ENCODE measurements at places on chromosomes 7 and 10.

- no peak for DNase-seq
These were observed 93.4 kb downstream of the SPAG6 start for GRCh38 chr10:22438711-22439110.

DNA sequence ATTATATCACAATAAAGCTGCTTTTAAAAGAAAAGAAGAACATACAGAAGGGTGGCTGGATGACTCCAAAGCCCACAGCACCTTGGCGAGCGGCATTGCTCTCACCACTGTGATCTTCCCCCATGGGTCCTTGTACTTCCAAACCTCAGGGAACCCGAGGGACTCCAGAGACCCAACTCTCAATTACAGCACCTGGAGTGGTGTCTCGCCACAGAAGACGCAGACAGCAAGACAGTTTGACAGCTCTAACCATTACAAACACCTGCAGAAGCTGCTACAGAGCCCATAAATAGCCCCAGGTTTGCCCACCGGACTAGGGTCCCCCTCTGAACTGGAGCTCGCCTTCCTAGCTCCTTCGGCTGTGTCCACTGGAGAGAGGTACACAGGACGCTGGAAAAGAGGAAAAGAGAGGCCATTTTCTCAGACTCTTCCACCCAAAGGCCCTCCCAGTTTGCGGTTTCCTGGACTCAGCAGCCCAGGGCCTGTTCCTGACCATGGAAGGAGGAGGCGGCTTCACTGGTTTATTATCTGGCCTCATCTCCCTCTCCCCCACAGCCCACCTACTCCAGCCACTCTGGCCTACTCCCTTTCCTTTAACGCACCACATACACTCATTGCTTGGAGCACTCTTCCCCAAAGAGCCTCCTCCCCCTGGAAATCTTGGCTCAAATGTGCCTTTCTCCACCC is 1.9 kb downstream of the PIK3AP1 start:
- DNase-seq, result no peak

- no peak for DNase-seq
These were observed 5.4 kb downstream of the TSPAN13 start for GRCh38 chr7:16758631-16759611.

GRCh38 chr7:374706-375311 is 84.8 kb downstream of the FOXL3 start:
- no peak for DNase-seq

DNA sequence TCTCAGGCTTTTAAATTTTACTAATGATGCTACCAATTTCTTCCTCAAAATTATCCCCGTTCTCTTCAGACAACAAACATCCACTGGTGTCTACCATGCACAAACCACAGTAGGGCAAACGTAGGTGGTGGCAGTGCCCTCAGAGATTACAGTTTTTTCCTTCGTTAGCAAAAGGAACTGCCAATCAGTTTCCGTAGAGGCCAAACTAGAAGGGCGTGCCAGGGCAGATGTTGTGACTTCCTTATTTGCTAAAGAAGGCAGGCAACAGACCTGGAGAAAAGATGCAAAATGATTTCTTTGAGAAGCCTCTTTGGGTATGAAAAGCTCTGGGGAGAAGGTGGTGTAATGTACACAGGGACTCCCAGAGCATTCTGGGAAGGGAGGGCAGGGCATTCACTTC is 7.6 kb upstream of the FAM180A start:
- no peak for DNase-seq

GRCh38 chr7:84104826-84105225 is 89.8 kb downstream of the SEMA3A start:
- DNase-seq, result no peak

DNA sequence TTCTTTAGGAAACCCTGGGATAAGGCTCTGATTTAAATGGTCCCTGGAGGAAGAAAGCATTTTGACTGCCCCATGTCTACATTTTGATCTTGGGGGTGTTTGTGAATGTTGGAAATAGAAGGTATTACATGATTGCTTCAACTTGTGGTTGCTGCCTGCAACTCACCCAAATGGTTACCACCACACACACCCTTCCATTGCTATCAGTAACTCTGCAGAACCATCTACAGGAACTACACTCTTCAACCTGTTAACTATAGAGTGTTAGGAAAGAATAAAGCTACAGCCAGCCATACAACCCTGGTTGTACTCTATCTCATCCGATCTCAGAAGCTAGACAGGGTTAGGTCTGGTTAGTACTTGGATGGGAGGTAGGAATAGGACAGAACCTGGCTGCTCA is 71.2 kb downstream of the APBB1IP start:
- no peak for DNase-seq

DNA sequence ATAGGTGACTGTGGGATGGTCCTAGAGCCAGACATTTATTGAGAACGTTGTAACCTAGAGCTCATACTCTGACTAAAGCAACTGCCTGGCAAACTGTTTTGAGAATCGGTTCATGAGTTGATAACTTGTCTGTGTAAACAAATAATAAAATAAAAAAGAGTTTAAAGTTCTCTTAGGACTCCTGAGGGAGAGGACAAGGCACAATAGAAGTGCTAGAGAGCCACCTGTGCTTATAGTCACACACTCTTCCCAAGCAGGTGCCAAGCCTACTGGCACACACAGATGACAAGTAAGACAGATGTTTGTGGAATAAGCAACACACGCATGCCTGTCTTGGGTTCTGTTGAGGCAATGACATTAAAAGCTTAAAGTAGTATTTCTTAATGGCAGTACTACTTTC is 7.9 kb downstream of the EDRF1 start:
- DNase-seq, result no peak

DNA sequence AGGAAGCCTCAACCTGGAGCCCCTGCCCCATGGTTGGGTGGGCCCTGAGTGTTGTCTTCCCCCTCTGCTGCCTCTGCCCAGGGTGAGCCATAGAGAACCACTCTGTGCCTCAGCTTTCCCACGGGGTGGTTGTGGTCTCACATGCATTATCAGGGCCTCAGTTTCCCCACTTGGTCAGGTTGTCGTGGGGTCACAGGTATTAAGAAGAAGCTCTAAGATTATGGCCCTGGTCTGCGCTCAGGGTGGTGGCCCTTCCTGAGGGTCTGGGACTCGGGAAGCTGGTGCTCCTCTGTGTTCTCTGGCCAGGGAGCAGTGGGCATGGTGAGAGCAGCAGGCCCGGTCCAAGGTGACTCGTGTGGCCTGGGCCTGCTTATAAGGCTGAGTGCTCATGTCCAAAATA is 17.8 kb downstream of the LRRC27 start:
- no peak for DNase-seq

GRCh38 chr7:68269405-68269804 is 1272.8 kb downstream of the TYW1 start:
- no peak for DNase-seq

DNA sequence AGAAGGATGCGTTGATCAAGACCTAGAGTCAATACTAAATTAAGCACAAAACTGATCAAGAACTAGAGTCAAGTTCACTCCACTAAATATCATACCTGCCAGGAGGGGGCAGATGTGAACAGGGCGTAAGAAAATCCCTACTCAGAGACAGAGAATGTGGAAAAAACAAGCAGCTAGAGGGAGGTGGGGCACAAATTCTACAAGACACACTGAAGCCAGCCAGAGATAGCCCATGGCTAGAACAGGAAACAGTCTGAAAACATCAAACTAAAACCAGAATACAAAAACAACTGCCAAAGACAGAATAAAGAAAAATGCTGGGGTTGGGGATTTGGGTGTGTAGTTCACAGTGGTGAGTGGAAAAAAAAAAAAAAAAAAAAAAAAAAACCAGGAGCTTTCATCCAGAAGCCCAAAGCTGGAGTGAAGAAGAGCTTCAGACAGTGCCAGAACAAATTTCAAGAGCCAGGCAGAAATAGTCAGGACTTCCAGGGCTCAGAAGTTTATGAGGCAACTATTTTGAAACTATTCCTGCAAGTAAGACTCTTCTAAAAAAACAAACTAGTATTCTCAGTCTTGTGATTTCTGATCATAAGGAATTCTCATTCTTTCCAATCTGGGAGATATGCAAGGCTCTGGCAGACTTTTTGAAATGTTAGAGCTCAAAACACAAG is 118.3 kb downstream of the CCDC71L start:
- DNase-seq, result no peak

DNA sequence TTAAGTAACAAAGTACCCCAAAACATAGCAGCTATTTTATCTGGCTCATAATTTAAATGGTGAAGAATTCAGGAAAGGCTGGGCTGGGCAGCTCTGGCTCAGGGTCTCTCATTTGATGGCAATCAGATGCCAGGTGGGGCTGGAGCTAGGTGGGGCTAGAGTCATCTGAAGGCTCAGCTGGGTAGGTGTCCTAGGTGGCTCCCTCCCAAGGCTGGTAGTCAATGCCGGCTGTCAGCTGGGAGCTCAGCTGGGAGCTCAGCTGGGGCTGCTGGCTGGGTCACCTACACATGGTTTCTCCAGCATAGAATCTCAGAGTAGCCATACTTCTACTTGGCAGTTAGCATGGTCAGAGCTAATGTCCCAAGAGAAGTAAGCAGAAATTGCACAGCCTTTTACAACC is 34.1 kb downstream of the OSBPL3 start:
- DNase-seq, result no peak

GRCh38 chr7:73905360-73905759 is 44.4 kb downstream of the TMEM270 start:
- no peak for DNase-seq

DNA sequence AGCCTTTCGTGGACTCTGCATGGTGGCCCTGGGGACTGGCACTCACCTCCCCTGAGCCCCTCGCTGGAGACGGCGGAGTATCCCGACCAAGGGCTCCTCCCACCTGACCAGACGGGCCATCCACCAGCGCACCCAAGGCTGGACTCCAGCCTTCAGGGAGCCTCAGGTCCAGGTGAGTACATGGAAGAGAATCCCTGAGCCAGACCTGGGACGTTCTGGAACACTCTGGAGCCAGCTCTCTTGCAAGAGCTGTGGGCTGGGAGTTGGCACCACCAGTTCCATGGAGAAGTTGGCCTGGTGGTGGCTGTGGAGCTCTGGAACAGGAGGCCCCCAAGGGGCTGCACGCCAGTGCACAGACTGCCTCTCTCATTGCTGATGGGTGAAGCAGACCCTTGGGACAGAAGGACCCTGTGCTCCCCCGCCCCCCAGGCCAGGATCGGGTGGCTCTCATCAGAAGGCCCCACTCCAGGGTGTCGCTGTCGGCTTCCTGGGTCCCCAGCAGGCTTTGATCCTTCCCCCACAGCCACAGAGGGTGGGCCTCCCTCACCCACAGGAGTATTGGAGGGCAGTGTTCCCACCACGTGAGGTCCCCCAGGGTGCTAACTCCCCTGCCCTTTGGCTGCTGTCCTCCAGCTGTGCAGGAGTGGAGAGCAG is 189.9 kb downstream of the EBF3 start:
- DNase-seq, result no peak

DNA sequence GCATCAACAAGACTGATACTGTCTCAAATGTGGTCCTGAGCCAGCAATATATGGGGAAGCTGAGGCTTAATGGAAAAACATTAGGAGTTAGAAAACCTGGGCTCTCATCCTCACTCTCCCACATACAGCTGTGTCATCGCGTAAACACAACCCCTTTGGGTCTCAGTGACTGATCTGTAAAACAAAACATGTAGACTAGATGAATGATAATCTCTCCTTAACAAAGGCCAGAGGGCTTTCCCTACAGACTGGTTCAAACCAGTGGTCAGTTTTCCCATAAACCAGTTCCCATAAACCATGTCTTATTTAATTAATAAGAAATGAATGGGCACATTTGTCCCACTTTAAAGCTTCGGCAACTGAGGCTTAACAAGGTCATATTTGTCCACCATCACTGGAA is 48.1 kb downstream of the OSBPL3 start:
- DNase-seq, result no peak

DNA sequence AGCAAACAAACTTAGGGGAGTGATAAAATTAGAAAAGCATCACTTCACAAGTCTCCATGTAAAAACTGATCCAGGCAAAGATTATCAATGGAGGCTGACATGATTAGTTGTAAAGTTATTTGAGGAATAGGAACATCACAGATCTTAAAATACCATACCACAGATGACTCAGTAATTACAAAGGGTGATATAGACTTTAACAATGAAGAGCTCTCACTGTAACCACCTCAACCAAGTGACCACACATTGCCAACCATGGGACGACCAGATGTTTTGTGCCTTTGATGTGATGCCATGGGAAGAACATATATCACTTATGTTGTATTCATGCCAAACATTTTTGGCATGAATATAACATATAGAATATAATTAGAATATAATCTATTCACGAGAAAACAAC is 11.7 kb downstream of the AASS start:
- DNase-seq, result no peak

- DNase-seq, result no peak
These were observed 74.0 kb upstream of the CARD11 start for GRCh38 chr7:3117488-3118231.

GRCh38 chr7:96530786-96531185 is 178.9 kb downstream of the SEM1 start:
- no peak for DNase-seq

DNA sequence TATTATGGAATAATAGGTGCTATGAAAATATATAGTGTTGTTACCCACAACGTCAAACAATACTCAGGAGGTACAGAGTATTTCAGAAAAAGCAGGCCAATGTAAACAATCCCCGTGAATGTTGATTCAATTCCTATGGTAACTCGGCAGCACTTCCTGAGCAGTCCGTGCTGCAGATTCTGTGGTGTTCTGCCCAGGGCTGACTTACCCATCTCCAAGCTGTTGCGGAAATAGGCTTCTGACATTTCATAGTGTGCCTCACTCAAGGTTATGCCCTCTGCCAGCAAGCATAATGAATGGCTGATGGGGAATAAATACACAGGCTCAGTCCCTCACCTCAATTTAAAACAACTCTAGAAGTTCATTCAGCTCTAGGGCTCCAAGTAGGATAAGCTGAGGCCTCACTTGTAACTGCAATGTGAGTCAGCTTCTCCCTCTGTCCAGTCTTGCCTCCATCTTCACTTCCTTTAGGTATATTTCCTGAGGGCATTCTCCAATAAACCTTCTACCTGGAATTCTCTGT is 177.6 kb downstream of the GNAI1 start:
- DNase-seq, result no peak

- no peak for DNase-seq
These were observed 173.9 kb upstream of the GRM3 start for GRCh38 chr7:86469680-86470295.

DNA sequence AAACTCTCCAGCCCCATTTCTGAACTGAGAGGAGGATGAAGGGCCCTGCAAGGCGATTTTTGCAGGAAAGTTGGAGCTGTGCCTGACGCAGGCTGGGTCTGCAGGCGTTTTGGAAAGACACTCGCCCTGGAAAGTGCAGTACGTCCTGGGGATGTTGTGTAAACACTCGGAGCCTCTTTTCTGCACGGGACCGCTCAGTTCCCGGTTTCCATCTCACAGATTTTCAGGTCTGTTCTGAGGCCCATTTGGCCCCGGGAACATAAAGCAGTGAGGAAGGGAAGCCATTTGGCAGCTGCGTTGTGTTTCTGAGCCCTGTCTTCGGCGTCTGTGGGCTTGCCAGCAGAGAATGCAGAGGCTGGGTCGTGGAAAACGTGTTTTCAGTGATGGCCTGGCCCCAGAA is 655.0 kb upstream of the MGMT start:
- DNase-seq, result no peak

GRCh38 chr7:111960984-111961383 is 245.2 kb downstream of the DOCK4 start:
- DNase-seq, result no peak

GRCh38 chr10:62166331-62167131 is 102.1 kb downstream of the RTKN2 start:
- DNase-seq, result no peak

- DNase-seq, result no peak
These were observed 275.5 kb upstream of the DGKB start for GRCh38 chr7:15178065-15178464.

Data from cerebellar nuclear complex (tissue), 1 donor.